ENCODE measurements at places on chromosomes 7 and 10.
A peak's percentile ranks its signal among the peaks of the same experiment; 100 is the strongest.

- DNase-seq: no peak
Observed at GRCh38 chr10:133343558-133343957, 3.6 kb upstream of the PRAP1 start.

DNA sequence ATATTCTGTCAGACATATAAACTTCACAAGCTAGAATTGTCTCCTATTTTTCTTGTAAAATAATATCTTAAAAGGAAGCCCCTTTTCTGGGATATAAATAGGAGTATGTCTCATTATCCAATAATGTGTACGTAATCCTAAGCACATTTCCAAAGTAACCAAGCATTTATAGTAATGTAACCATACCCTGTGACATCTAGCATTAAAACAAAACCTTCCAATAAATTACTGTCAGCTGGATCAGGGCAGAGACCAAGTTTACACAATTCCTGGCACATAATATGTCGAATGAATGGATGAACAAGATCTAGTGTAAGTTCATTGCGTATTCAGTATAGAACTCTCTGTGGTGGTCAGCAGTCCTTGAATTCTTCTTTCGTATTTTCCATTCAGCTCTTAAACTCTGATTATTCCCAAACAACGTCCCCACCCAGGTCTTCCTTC lies 14.3 kb downstream of the CPED1 start:
- DNase-seq: peak; percentile 51

DNA sequence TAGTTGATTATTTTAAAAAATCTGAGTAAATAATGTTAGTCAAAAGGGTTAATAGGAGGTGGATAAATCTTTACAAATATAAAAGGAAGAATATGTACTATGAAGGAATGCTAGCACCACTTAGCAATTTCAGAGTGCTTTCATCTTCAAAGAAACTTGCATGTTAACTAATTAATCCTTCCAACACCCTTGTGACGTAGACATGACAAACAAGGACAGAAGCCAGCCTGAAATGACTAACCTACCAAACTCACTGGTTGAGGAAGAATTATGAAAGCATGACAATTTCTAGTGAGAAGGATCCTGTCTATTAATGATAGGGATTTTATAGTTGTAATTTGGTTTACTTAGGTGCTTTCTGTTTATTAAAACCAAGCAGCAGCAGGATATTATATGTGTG lies 468.0 kb upstream of the FZD8 start:
- DNase-seq: no peak

DNA sequence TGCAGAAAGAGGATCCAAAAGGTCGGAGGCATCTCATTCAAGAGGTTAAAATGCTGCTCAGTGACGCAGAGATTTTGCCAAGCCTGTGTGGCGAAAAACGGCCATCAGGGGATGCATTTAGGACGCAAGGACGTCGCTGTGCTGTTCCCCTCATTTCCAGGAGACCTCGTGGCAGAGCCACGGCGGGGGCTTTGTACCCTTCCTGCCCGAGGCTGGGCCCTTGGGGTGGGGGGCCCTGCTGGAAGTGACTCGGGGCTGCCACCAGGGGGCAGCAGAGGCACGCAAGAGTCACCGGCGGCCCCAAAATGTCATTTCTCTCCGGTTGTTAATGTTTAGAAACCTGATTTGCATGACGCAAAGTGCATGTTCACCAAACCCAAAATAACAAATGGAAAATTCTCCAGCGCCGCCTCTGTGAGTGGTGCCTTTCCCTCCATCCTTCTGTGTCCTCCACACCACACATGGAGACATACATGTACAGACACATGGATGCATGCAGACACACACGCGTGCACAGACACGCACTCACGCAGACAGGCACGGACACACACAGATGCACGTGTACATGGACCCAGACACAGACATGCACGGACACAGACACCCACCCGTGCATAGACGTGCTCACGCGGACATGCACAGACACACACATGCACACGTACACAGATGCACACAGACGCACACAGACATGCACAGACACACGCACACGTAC lies 51.0 kb upstream of the NKX6-2 start:
- DNase-seq: no peak

DNA sequence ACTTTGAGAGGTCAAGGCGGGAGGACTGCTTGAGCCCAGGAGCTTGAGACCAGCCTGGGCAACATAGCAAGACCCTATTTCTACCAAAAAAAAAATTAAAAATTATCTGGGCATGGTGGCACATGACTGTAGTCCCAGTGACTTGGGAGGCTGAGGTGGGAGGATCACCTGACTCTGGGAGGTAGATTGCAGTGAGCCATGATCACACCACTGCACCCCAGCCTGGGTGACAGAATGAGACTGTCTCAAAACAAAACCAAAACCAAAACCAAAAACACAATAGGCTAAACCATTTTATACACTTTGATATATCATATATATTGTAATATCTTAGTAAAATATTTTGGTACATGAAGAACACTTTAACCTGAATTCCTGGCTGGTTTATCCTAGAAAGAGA lies 101.6 kb downstream of the RAPGEF5 start:
- DNase-seq: no peak

DNA sequence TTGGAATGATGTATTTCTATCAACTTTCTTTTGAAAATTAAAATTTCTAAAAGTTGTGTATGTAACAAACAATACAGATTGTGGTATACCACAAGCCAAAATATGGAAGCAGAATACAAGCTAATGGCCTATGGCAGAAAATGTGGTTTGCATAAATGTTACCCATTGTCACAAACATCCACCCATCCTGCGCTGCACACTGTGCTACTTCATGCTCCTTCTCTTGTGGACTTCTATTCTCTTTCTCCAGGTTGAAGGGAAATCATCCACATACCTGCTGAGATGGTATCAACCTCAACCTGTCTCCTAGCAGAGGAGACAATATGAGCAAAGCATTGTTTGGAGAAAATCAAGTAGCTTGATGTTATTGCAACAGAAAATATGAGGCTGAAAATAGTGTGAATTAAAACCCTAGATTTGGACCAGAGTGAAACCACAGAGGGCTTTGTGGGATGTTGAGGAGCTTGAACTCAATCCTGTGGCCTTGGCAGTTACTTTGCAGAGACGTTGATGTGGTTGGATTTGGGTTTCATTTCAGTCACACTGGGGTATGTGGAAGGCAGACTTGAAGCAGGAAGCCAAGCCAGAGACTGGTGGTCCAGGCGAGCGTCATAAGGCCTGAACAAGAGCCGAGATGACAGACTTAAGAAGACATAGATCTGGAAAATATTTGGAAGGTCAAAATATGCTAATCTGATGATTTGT lies 63.8 kb downstream of the ICA1 start:
- no peak for DNase-seq

- DNase-seq: no peak
Observed at GRCh38 chr10:118950997-118951637, 78.4 kb upstream of the NANOS1 start.

DNA sequence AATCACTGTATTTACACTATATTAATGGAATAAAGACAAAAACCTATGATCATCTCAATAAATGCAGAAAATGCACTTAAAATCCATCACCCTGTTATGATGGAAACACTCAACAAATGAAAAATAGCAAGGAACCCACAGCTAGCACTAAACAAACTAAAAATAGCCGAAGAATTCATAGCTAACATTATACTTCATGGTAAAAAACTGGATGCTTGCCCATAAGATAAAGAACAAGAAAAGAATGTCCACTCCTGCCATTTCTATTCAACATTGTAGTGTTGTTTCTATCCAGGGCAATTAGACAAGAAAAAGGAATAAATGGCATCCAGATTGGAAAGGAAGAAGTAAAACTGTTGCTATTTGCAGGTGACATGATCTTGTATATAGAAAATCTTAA lies 142.1 kb downstream of the STK31 start:
- DNase-seq: no peak

DNA sequence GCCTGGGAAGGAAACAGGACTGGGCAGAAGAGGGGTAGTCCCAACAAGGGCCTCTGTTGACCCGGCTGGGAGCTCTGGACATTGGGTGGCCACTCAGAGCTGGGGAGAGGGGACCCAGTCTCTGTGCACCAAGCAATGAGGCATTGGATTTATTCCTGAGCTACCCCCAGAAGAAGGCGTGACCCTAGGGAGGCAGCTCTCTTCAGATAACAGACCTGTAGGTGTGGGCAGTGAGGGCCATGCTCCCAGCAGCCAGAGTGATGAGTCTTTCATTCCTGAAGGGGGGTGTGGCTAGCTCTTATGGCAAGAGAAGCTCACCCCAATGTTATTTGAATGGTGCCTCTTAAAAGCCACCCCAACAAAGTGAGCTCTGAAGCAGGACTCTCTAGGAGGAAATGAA lies 20.4 kb downstream of the TEX36 start:
- no peak for DNase-seq

GRCh38 chr7:137343281-137343841 lies at the start of gene PTN:
Gene PTN (minus strand): TSS chr7:137343733. CDS start chr7:137254973, 88,760 bp downstream.
- DNase-seq: no peak

DNA sequence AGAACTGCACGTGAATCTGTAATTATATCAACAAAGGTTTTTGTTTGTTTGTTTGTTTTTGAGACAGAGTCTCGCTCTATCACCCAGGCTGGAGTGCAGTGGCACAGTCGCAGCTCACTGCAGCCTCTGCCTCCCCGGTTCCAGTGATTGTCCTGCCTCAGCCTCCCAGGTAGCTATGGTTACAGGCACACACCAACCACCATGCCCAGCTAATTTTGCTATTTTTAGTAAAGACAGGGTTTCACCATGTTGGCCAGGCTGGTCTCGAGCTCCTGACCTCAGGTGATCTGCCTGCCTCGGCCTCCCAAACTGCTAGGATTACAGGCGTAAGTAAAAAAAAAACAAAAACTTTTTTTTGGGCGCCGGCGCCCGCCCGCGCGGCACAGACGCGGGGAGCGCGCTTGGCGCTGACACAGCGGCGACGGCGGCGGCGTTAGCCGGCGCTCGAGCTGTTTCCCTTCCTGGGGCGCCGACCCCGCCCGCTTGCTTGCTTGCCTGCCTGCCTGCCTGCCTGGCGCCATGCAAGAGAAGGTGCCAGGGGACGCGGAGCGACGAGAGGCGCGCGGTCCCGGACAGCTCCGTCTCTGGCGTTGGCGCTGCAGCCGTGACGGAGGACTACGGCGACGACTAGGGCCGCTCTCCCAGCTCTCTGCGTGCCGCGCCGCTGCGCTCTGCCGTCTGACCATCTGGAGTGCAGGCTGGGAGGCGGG lies 171.4 kb upstream of the NUPR2 start:
- DNase-seq: no peak

GRCh38 chr10:126373147-126373546 lies 15.1 kb downstream of the ADAM12 start:
- peak; percentile 84 for DNase-seq

DNA sequence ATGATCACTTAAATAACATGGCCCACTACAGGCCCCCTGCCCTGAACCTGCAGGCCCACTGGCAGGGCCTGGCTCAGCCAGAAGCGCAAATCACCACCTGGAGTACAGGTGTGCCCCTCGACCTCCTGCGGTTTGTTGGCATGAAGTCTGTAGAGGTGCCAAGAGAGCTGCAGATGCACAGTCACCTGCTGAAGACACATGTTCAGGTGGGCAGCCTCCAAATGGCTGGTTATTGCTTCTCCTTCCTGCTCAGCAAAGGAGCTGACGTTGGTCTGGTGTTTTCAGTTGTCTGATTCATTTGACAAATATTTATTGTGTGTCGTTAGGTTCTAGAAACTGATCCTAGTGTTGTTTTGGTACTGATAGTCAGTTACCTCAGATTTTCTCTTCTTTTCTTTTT lies 29.0 kb downstream of the DHTKD1 start:
- no peak for DNase-seq

GRCh38 chr7:38746438-38746837 lies 115.3 kb upstream of the AMPH start:
- DNase-seq: no peak

DNA sequence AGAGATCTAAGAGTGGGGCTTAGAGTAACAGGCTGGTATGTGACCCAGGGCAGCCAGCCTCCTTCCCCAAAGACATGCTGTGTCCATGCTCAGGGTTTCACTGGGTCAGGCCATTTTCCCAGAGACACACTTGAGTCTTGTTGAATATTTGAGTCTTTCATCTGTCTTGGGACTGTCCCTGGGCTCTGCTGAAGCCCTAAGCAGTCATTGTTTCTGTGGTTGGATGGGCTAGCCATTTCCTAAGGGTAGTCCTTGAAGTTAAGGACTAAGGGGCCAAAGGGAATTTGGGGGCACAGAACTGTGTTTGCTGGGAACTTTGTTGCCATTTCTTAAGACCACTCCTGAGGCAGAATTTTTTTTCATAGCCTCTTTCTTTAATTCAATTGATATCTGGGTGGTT lies 98.4 kb upstream of the SAMD8 start:
- no peak for DNase-seq

DNA sequence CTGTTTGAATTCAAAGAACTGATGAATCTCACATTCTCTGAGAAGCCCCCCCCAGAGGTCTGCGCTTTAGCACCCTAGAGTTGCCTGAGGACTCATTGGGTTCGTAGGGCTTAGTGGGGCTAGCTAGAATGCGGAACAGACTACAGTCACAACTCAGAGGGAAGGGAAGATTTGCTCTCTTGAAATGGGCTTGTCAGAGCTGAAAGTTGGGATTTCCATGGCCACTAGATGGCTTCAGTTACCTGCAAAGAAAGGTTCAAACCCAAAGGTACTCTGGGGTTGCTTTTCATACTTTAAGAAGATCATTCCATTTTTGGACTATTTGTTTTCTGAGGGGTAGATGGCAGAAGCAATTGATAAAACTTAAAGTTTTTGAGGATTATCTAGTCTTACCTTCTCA lies 205.0 kb downstream of the BBS9 start:
- no peak for DNase-seq

GRCh38 chr7:644381-645305 lies 81.9 kb upstream of the DNAAF5 start:
- DNase-seq: no peak

DNA sequence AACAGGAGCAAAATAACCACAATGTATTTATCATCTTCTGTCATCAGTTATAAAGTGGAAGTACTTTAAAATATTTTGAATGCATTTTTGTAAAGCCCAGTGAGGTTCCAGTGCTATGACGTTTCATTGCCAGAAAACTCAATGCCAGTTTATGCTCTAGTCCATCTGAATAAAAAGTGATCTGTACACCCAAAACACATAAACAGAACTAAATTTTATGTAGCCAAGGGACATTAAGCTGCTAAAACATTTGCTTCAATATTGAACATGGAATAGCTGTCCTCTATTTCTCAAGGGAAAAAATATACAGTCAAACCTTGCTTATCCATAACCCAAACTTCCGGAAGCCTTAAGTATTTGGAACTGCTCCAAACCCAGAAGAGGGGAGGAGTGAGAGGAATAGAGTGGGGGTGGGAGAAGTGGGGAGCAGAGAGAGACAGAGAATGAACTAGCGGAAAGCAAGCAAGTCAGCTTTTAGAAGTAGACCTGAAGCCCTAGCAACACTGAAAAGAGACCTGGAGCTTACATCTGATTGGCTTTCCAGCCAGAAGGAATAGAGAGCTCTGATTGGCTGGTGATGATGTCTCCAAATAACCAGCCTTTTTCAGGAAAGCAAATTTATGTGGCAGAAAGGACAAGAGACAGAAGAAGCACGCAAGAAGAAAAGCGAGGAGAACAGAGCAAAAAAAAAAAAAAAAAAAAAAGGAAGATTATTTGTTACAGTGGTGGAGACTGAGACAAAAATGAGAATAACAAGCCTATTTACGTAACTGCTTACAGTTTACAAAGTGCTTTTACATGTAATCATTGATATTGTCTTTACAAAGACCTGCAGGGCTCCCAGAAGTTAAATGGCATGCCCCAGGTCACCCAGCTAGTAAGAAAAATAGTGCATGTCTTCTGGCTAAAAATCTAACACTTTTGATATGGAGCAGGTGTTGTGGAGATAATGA lies 196.0 kb downstream of the RNLS start:
- peak; percentile 47 for DNase-seq
